ENCODE measurements at places on chromosomes 11 and 22.

- DNase-seq = no peak
Observed at GRCh38 chr11:4960877-4961276, 5.4 kb upstream of the OR51A2 start.

DNA sequence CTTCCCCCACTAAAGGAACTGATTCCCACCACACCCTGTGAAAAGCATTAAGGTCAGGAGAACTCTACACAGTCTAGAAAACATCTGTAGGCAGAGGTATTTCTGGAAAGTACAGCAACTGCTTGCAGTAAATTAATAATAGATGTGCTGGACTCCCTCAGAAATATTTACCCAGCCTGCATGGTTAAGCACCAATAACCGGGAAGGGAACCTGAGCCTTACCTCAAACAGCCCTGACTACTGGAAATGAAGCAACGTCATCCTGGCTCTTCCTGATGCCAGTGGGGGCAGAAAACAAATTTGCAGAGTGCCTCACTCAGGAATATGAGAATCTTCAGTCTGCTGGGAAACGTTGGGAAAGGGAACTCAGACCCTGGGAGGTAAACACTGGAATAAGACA lies 318.1 kb downstream of the TENM4 start:
- no peak for DNase-seq

GRCh38 chr22:44664149-44664548 lies 37.9 kb upstream of the PRR5 start:
- DNase-seq = no peak

DNA sequence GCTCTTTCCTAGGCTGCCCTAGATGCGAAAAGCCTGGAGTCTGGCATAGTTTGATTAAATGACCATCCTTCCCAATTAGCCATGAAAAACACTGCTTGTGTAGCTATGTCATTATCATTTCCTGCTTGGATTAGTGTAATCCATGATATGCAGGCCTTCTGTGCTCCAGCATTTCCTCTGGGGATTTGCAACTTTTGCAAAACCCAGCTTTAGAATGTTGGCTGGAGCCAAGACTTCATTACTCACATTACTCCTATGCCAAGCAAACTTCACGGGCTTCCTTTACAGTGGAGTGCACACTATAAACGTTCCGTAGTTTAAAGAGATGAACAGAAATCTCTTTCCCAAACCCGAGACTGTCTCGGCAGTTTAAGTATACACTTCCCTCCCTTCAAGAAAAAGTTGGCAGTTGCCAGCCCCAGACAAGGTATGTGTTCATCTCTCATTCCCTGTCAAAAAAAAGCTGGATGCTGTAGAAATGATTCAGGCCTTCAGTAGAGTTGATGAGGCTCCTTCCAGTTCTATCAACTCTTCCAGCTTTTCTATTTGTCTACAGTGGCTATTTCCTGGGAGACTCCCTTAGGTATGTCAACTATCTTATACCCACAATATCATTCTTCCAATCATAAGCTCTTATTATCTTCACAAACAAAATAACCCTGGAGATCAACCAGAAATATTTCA lies 180.0 kb downstream of the MAML2 start:
- DNase-seq = no peak

Measured in H54 (cell line).